B cell (primary cell): ENCODE measurements at places on chromosomes 4 and X. TPM values are rescaled to one million over a fixed set of nuclear protein-coding genes. Genes with fewer than 3 reads are reported as not detected.

The CSAG1 gene
- not detected in 2 replicates for total RNA-seq

The ALAS2 gene
- 0.94 and 1.00 TPM in 2 replicates for total RNA-seq

The CFI gene
- not detected in 2 replicates for total RNA-seq

The ADGRL3 gene
- not detected in 2 replicates for total RNA-seq

The BBS12 gene
- total RNA-seq = 2.9 and 3.4 TPM in 2 replicates

GRCh38 chrX:12026481-12026880 is 111.8 kb upstream of the FRMPD4 start:
- no peak for DNase-seq

DNA sequence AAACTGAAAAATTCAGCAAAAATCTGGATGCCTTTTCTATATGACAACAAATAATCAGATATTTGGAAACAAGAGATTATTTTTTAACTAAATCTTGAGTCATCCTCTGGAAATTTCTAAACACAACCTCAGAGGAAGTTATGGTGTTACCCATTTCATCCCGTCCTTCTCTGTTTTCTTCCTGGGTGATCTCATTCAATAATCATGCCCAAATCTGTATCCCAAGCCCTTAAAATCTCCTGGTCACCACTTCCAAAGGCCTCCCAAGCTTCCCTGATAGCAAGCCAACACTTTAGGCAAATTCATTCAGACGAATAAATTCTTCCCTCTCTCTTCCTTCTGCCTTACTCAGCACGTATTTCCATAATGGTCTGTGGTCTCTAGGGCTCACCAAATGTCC is 9.7 kb upstream of the SORCS2 start:
- no peak for DNase-seq

DNA sequence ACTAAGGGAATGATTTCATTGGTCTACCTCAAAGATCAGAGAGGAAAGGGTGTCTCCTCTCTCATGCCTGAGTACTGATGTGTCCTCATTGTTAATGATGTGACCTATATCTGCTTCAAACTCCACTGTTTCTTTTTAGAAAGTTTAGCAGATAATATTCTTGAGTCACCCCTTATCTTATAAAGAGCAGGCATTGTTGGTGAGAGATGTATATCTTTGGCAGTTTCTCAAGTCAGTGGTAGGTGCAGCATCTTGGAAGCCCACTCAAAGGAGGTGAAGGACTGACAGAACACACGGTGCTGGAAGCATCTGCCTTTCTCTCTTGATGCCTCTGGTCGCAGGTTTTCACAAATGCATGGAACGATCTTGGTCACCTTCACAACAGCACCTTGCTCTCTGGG is 71.2 kb downstream of the ZNF518B start:
- no peak for DNase-seq

DNA sequence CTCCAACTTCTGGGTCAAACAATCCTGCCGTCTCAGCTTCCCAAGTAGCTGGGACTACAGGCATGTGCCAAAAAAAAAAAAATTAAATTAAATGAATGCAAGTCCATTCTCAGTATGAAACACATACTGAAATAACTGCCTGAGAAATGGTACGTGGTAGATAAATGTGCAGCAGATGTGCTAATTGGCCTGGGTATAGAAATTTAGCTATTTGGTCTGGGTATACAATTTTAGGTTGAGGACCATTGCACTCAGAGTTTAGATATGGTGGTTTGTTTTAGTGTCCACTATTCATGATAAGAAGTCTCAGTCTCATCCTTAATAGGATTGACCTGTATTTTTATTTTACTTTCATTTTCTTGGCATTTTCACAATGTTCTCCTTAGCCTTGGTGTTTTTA is 9.2 kb downstream of the GYG2 start:
- DNase-seq = no peak

DNA sequence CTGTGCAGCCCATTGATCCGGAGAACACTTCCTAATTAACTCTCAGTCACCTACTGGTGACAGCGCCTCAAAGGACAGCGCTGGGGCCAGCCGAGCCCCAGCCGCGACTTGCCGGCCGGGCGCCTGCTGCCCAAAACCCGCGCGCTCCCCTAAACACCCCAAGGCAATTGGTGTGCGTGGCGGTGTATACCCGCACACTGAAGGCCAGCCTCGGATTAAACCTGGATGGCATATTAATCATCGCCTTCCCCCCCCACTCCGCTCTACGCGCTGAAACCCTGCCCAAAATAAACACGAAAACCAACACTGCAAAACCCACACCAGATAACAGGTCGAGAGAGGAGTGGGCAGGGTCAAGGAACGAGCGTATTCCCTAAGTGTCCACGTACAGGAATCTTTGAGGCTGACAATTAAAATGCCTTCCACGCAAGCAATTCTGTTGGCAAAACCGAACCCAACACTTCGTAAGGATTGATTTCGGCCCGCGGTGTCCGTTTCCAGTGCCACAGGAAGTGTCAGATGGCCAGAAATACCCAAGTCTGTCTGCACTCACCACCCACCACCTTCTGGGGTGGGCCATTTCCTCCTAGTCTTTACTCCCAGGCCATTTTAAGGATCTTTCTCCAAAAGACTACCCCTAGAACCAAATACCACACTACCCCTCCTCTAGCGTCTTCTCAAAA is 2.7 kb downstream of the BCOR start:
- peak; percentile 26 for DNase-seq

DNA sequence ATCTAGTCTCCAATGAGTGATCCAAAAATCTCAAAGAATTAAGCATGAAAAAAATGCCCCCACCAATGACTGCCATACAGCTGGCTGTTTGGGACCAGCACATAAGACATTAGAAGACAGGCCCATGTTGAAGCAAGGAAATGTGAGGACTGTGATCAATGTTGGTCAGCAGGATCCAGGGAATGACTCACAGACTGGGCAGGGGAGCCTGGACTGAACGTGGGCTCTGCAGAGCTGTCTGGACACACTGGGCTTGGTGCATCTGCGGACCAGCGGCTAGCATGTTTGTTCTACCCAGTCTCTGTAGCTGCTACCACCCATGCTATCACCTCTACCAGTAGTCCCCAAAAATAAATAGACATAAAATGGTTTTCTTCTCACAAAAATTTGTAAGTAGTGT is 108.6 kb downstream of the PALLD start:
- DNase-seq = no peak

GRCh38 chr4:4182835-4183568 is 43.7 kb downstream of the OTOP1 start:
- DNase-seq = peak; percentile 40

- DNase-seq = no peak
These were observed 515.4 kb upstream of the ATOH1 start for GRCh38 chr4:93313197-93313596.

DNA sequence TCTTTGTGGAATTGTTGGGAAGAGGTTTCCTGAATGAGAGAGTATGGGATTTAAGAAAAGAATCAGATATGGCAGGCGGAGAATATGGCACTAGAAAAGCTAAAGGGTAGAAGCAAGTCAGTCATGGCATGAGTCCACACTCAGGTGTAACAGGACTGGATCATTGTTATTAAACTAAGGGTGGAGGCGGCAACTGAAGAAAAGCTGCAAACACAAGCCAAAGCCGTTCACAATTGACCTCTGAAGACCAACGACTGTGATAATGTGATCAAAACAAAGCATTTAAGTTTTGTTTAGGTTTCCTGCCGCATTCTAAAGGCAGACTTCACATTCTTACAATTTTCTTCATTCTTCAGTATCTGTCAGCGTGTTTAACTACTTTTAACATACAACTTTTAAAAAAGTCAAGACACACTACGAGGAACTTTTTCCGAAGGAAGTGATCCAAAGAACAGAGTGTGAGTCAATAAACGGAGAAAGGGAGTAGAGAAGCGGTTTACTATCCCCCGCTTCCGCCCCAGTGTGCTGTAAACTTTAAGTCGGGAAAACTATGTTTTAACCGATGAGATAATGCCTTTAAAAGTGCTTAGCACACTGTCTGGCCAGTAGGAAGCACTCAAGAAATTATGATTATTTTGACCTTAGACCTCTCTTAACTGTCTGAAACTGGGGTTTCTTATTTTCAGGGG is 909 bp upstream of the SLAIN2 start:
- DNase-seq = no peak

GRCh38 chrX:150547375-150548115 is 20.9 kb upstream of the MTM1 start:
- DNase-seq = peak; percentile 39

- DNase-seq = peak; percentile 82
These were observed 88.4 kb downstream of the GPR143 start for GRCh38 chrX:9677098-9677739.

- DNase-seq = peak; percentile 74
These were observed 83.1 kb downstream of the RELL1 start for GRCh38 chr4:37603070-37603468.
